ENCODE measurements at places on chromosomes 5 and 9.

- no peak for DNase-seq
These were observed 46.4 kb upstream of the STK32A start for GRCh38 chr5:147188200-147189108.

- no peak for DNase-seq
These were observed 284.8 kb upstream of the GRAMD2B start for GRCh38 chr5:126138281-126138931.

- no peak for DNase-seq
These were observed 78.1 kb upstream of the UNC5A start for GRCh38 chr5:176732306-176732705.

GRCh38 chr5:33824516-33825195 is 67.1 kb downstream of the ADAMTS12 start:
- DNase-seq = no peak

DNA sequence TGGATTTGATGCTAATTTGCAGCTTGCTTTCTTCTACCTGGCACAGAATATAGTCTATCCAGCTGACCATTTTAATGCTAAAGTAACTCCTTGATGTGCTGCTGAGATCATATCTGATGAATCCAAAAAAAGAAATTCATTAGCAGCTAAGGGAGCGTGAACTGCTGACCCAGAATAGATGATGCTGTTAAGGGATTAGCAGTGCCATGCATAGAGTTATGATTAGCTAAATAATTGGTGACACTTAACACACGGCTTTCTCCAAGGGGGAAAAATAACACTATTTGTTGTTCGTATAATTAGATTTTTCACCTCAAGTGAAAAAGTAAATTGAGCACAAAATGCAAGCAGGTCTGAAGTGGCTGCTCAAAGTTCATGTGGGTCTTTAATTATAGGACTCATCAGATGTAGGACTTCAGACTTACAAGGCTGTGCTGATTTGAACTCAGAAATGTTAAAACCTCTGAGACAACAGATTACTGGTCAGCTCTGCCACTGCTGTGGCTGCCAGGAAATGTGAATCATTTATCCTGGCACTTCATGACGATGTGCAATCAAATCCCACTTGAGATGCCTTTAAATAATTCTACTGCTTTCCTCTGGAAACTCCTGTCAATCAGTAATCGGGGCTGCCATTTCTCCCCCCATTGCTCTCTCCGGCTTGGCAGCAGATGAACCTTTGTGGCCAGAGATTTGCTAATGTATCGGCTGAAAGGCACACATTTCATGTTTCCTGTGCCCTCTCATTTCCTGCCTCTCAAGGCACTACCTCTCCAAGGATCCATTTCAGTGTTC is 291.6 kb upstream of the C9orf72 start:
- DNase-seq = no peak

DNA sequence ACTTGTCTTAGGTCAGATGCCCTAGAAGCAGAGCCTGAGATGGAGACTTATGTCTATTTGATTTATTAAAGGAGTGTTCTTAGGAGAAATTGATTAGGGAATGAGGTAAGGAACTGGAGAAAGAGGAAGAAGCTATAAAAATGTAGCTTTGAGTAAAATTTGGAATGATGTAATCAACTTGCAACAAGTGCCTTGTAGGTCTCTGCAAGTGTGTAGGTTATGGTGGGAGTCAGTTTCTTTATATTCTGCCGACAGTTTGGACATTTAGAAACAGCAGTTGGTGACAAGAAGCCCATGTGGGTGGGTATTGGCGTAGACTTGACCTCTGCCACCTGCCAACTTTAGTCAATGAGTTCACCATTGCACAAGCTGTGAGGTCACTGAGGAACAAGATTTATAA is 986.5 kb downstream of the CDH18 start:
- DNase-seq = no peak

GRCh38 chr5:81721049-81721448 is 29.8 kb downstream of the SSBP2 start:
- no peak for DNase-seq

GRCh38 chr5:150703762-150704161 is 2.9 kb upstream of the RBM22 start:
- DNase-seq = no peak

GRCh38 chr5:16467363-16468219 is 2.0 kb upstream of the ZNF622 start:
- DNase-seq = no peak

- DNase-seq = no peak
These were observed 995 bp downstream of the IPPK start for GRCh38 chr9:92668746-92669526.

DNA sequence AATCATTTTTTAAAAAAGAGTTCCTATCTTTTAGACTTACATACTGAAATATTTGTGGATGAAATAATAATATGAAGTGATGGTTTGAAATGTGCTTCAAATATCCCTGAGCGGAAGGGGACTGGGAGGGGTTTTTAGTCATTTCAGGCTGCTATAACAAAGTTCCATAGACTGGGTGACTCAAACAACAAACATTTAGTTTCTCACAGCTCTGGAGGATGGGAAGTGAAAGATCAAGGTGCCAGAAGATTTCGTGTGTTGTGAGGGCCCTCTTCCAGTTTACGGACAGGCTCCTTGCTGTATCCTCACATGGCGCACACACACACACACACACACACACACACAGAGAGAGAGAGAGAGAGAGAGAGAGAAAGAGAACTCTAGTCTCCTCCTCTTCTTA is 27.1 kb upstream of the TEX10 start:
- DNase-seq = no peak

DNA sequence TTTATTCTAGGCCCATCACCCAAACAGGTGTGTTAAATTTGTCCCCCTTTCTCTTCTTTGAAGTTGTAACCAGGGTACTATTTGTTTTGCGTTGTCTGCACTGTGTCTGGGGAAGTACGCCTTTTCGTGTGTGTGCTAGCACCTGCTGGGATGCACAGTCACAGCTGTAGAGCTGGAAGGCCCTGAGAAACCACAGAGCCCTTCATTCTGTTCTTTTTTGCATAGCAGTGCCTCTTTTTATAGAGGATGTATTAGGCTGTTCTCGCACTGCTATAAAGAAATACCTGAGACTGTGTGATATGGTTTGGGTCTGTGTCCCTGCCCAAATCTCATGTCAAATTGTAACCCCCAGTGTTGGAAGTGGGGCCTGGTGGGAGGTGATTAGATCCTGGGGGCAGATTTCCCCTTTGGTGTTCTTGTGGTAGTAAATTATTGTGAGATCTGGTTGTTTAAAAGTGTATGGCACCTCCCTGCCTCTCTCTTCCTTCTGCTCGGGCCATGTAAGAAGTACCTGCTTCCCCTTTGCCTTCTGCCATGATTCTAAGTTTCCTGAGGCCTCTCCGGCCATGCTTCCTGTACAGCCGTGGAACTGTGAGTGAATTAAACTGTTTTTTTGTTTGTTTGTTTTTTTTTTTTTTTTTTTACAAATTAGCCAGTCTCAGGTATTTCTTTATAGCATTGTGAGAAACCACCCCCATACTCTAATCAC is 14.0 kb downstream of the SEC61B start:
- no peak for DNase-seq

- DNase-seq = no peak
These were observed 708.1 kb upstream of the RGMB start for GRCh38 chr5:98065261-98065909.

DNA sequence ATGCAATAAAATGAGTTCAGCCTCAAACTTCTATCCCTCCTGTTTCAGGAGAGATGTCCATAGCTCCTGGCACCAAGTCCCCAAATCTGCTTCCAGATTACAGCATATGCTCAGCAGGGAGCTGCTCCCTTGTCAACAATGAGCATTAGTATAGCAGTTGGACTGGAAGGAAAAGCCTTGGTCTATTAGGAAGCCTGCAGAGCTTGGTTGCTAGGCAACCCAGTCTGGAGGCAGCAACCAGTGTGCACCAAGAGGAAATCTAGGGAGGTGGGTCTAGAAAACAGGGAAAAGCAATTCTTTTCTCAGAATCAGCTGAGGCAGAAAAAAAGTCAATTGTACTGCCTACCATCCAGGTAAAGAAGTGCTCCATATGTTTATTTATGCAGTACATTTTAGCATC is 229.5 kb upstream of the NMUR2 start:
- DNase-seq = no peak

DNA sequence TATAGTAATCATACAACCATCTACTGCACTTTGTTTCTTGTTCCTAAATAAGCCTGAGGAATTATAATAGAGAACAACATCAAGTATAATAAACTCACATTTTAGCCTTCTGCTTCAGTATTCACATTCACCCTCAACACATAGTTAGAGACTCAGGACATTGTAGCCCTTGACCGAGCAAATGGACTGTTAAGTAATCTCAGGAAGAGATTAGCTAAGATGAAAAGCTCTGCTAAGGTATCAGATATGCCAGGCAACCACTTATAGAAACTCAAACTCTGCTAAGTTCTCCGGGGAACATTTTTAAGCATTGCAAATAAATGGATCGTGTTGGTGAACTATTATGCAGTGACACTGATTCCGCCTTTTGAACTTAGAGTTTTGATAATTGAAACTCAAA is 252.0 kb downstream of the DTWD2 start:
- no peak for DNase-seq

DNA sequence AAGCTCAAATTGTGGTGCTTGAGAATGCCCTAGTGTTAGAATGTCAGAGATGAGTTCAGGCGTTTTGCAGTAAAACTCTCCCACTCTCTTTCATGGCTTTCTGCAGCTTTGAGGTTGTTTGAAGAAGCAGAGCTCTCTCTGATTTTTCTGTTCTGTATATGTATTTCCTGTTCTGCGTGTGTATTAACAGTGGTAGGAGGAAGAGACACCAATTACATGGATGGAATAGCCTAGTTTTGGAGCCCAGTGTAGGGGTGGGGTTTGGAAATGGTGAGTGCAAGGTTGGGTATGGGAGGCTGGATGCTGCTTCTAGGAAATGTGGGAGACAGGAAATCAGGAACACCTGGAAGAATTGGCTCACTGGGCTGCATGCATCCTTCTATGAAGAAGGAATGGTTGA is 12.4 kb downstream of the LARP1 start:
- no peak for DNase-seq

- DNase-seq = no peak
These were observed 16.6 kb upstream of the KIF12 start for GRCh38 chr9:114115654-114116125.

DNA sequence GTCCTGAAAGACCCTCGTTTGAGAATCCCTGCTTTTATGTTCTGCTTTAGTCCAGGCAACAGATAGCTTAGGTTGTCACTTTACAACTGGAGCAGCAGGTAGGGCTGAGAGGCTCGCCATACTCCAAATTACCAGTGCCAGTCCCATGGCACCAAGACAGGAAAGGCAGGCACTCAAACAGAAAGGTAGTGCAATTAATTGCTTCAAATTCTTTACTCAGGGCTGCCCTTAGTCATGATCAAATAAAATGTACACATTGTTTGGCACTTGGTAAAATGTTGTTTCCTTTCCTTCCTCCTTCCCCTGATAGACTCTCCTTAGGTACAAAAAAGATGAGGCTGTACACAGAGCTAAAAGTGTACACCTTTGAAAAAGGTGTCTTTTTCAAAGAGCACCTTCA is 115.8 kb upstream of the CCDC152 start:
- DNase-seq = no peak

DNA sequence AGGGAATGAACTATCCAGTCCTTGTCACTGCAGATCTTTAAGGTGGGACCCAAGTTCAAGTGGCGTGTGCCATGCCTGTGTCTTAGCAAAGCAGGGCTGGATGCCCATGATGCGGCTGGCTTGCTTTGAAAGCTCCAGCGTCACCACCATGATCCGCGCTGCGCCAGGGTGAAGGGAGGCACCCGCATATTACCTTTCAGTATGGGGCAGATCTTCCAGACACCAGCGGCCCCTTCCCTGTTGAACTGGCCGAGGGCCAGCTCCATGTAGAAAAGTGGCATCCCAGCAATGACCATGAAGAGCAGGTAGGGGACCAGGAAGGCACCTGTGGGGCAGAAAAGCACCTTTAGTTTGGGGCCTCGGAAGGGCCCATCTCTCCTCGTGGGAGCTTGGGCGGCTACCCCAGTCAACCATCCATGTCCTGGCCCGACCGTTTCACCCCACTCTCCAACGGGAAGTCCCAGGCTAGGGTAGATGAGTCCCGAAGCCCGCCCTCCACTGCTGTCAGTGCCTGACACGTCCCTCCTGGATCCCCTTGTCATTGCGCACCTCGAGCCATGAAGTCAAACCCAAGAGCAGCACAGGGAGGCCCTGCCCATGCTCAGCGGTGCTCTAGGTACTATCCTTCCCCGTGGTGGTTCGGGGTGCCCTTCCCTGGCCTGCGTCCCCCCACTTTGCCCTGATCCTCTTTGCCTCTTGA is 3.9 kb downstream of the SLC6A3 start:
- DNase-seq = no peak

DNA sequence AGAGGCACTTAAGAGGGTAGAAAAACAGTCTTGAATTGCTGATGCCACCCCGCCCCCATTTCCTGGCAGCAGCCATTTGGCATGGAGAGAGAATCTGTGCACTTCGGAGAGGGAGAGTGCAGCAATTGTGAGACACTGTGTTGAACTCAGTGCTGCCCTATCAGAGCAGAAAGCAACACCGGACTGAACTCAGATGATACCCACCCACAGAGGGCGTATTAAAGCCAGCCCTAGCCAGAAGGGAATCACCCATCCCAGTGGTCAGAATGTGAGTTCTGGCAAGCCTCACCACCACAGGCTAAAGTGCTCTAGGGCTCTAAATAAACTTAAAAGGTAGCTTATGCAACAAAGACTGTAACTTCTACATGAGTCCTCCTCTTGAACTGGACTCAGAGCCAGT is 88.4 kb upstream of the RGS7BP start:
- DNase-seq = no peak

DNA sequence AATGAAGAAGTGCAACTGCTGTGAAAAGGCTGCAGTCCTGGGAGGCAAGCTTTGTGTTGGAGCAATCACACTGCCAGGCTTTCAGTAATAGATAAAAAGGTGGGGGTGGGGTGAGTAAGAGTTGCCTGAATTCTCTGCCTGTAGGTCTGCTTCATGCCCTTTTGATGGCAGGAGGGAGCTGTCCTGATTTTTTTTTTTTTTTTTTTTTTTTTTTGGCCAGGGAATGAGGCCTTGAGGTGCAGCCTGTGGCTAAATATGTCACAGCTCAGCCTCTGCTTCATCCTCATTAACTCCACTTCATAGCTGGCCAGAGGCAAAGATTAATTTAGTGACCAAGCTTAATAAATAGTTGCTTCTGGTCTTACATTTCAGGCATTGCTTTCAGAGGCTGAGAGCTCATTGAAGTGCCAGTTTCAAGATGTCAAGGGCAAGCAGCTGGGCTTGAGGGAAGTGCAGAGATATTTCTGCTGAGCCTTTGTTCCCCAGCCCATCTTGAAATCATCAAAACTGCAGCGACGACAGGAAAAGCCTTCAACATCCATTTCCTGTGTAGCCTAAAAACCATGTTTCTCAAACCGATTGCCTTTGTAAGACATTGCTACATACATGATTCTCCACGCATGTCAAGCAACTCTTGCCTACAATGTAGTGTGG is 134.7 kb downstream of the MACIR start:
- no peak for DNase-seq

- DNase-seq = no peak
These were observed 172.9 kb upstream of the ANKH start for GRCh38 chr5:15044521-15044920.

DNA sequence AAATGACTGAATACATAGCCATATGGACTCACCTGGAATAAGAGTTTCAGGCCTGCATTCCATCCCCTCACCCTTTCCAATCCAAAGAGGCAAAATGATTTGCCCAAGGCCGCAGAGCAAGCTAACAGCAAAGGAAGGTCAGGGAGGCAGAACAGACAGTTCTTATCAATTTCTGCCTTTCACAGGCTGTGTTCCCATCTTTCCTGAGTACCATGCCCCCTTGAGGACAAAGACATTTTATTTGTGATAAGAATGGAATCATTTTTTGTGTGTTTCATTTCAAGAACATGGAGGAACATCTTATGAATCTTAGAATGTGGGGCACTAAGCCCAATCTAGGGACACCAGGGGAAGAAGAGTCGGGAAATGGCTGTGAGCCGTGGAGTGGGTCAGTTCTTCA is 13.9 kb downstream of the LHFPL2 start:
- DNase-seq = no peak
